ENCODE measurements at places on chromosomes 12 and 14.

DNA sequence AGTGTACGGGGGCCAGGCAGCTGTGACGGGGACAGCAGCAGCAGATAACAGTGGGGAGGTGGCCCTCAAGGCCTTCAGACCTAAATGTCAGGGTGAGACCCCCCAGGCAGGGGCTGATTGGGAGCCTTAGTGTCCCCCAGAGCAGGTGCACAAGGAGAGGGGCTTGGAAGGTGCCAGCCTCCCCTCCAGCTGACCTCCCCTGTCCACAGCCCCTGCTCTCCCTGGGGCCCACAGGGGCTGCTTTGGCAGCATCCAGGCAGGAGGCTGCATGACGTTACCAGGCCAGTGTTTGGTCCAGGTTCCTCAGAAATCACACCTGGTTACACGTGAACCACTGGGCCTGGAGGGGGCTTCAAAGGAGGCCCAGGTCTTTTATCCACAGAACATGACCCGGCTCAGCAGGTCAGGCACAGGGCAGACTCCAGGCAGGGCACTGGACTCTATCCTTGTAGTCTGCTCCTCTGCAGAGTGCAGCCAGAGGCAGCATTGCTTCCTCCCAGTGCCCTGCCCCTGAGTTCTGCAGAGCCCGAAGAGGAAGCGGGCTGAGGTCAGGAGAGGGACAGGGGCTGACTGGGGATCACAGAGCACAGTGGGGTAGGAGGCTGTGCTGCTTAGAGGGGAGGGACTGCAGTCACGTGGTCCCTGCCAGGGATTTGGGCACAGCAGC lies 2.6 kb upstream of the TRMT61A start:
- no peak for DNase-seq

DNA sequence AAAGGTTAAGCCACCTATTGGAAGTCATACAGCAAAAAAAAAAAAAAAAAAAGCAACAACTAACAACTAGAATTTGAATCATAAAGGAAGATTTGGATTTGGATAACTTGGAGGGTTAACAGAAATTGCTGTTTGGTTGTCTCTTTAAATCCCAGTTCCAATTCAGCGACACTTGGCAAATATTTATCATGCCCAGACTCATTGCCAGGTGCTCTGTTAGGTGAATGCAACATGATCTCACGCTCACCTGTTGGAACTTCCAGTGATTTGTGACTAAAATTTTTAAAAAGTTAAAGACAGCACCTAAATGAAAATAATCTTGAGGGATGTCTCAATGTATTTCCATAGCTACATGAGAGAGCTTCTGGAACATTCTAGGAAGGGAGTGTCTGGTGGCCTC lies 103.7 kb downstream of the TBX3 start:
- no peak for DNase-seq

DNA sequence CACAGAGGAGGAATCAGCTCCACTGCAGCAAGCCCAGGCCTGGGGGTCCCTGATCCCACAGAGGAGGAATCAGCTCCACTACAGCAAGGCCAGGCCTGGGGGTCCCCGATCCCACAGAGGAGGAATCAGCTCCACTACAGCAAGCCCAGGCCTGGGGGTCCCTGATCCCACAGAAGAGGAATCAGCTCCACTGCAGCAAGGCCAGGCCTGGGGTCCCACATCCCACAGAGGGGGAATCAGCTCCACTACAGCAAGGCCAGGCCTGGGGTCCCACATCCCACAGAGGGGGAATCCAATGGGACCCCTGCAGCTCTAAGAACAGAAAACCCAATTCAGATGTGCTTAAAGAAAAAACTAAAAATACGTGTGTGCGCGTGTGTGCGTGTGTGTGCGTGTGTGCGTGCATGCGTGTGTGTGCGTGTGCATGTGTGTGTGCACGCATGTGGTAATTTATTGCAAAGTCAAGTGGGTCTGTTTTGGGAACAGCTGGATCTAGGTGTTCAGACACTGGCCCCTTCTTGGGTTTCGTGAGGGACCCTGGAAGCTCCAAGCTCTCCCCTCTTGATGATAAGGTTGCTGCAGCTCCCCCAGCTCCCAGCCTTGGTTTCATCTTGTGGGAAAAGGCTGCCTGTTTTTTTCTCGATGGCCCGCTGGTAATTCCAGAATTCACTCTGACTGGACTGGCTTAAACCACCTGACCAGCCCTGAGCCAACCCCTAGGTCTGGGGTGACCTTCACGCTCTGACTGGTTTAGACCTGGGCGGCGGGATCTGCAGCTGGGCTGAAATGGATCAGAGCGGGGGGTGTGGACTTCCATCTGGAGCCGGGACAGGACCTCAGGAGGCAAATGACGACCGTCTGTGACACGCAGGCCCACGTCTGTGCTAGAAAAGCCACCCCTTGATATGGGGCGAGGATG lies 47.1 kb downstream of the GALNT9 start:
- no peak for DNase-seq

GRCh38 chr14:98958048-98958631 lies 313.9 kb downstream of the BCL11B start:
- no peak for DNase-seq

DNA sequence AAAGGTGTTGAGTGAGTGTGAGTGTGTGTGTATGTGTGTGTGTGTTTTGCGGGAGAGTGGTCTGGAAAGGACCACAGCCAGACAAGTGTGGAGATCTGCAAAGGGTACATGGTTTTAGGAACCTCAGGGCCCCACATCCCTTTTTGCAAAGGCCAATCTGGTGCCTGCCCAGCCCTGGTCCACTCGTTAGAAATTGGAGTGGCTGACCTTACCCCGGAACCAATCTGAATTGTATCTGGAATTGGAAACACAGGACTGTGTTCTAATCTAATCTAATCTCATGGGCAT lies 11.3 kb upstream of the TBX3 start:
- no peak for DNase-seq

- no peak for DNase-seq
These were observed 199.8 kb upstream of the PDZRN4 start for GRCh38 chr12:40988355-40988754.

GRCh38 chr12:84315926-84316325 lies 596.7 kb downstream of the SLC6A15 start:
- no peak for DNase-seq

GRCh38 chr12:70448371-70448770 lies 82.3 kb downstream of the KCNMB4 start:
- DNase-seq, result no peak

GRCh38 chr12:45849289-45849688 lies 119.8 kb downstream of the ARID2 start:
- no peak for DNase-seq

- no peak for DNase-seq
These were observed 27.3 kb downstream of the PPTC7 start for GRCh38 chr12:110555577-110556406.

GRCh38 chr12:2168808-2169207 lies 116.0 kb downstream of the CACNA1C start:
- no peak for DNase-seq

GRCh38 chr12:52086944-52087835 lies 7.7 kb downstream of the SMIM41 start:
- DNase-seq, result no peak

DNA sequence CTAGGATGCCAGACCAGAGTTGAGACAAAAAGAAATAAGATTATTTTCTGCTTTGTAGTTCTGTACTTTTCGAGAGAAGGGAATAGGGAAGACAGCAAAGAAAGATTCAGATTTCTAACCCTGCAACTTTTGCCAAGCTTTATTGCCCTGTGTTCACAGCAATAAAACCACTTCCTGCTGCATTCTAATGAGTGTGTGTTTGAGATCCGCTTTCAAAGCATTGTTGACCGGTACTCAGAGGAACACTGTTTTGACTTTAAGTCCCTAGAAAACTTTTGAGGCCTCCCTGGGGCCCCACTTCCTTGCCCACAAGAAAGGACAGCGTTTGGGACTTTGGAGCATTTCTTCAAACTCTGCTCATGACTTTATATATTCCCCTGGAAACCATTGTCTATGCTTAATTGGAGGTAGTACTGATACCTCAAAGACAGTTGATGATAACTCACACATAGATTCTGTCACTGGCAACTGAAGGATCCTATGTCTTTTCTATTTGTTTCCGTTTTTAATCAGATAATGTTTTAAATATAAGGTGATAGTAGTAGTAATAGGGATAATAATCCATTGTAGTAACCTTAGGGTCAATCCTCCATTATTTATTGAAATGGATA lies 1.3 kb downstream of the RNASE6 start:
- DNase-seq, result no peak

DNA sequence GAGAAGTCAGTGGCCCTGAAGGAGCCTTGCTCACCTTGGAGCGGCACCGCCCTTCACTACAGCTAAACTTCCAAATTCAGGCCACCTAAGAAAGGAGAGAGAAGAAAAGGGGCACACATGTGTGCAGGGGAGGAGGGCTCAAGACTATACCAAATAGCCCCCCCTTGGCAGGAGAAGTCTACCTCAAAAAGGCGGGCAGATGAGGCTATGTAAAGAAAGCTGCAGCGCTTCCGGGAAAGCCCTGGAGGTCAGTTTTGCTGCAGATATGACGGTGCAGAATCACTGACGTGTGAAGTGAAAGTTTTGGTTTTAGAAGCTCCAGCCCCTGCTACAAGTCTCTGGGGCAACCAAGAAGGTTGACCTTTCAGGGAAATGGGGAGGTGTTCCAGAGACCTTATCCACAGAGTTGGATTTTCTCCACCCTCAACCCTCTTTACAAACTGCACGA lies 48.2 kb upstream of the PNMA1 start:
- no peak for DNase-seq

DNA sequence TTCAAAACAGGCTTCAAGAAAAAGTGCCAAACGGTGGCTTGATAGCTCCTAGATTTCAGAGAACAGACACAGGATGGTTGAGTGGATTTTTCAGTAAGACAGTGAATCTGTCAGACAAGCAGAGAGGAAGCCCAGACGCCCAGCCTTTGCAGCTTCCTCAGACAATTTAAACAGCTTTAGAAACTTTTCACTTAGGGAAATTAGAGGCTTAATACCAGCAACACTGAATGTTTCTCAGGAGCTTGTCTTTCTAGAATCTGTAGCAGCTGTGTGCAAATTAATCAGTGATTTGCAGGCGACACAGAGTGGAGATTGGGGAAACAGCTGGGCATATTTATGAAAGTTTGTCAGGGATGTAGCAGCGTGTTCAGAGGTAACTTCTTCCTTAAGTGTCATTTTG lies 362.1 kb downstream of the GALC start:
- no peak for DNase-seq

- no peak for DNase-seq
These were observed 37.7 kb downstream of the NCOR2 start for GRCh38 chr12:124529565-124530276.

GRCh38 chr12:9707864-9708808 lies 24.8 kb downstream of the CLECL1 start:
- peak; percentile 44 for DNase-seq

- DNase-seq, result no peak
These were observed 51.9 kb downstream of the GALNT9 start for GRCh38 chr12:132277374-132277941.

GRCh38 chr12:117476341-117476740 lies 114.9 kb upstream of the NOS1 start:
- no peak for DNase-seq

GRCh38 chr14:97005934-97006333 lies 208.8 kb downstream of the VRK1 start:
- no peak for DNase-seq

GRCh38 chr12:62522984-62523383 lies 56.4 kb downstream of the MON2 start:
- DNase-seq, result no peak

DNA sequence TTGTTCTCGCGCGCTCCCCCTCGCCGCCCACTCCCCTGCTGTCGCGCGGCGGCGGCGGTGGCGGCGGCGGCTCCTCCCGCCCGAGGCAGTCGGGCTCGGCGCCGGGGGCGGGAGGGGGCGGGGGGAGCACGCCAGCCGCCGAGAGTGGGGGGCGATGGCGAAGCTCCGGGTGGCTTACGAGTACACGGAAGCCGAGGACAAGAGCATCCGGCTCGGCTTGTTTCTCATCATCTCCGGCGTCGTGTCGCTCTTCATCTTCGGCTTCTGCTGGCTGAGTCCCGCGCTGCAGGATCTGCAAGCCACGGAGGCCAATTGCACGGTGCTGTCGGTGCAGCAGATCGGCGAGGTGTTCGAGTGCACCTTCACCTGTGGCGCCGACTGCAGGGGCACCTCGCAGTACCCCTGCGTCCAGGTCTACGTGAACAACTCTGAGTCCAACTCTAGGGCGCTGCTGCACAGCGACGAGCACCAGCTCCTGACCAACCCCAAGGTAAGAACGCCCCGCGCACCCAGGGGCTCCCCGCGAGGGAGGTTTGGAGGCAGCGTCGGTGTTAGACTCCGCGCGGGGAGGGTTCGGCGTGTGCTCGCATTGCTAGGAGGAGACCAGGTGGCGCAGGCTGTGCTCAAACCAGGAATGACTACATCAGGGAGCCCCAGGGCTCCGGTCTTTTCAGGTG lies 629 bp downstream of the KCNMB4 start:
- peak; percentile 13 for DNase-seq

DNA sequence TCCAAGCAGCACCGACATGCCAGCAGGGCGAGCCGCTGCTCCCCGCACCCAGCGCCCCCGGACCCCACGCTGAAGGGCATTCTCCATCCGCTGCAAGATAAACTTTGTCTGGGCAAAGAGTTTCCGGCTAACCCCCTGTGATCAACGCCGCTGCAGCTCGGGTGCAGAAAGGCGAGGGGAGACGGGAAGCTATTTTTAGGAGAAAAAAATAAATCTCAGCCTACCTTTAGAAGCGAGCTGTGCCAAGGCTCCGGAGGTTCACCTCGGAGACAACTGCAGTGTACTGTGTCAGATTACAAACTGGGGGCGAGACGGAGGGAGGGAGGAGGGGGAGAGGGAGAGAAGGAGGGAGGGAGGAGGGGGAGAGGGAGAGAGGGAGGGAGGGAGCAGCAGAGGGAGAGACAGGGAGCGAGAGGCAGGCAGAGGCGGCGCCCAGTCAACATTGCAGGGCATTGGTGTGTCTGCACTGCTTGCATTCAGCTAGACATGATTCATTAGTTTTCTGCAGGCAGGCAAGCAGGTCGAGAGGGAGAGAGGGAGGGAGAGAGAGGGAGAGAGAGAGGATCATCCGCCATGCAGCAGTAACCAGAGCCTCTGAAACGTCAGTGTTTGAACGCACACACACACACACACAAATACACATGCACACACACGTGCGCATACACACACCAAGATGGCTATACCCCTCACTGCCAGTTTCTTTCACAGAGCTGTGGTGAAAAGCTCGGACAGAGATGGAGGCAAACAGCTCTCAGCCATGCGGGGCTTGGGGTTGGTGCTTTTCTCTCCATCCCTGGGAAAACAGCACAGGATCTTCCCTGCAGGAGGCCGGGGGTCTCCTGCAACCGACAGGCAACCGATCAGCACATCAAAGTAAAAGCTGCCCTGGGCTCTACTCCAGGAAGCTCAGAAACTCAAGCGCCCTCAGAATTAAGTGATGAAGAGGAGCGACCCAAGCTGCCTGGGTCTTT lies at the start of gene RIMBP2:
Gene RIMBP2, minus strand, starts transcription at position 302 of the 971 bp plus-strand sequence. CDS start 237,286 bp downstream, outside the sequence.
- DNase-seq, result no peak

- DNase-seq, result no peak
These were observed 4.7 kb upstream of the C1QL4 start for GRCh38 chr12:49341777-49342065.

GRCh38 chr12:13843841-13844240 lies 137.6 kb downstream of the GRIN2B start:
- no peak for DNase-seq

- no peak for DNase-seq
These were observed 28.3 kb upstream of the ZFP36L1 start for GRCh38 chr14:68820999-68821683.

- DNase-seq, result no peak
These were observed 131.2 kb downstream of the AKAP6 start for GRCh38 chr14:32460267-32460666.

All from activated CD4-positive, CD25-positive, alpha-beta regulatory T cell (primary cell).